ENCODE measurements at places on chromosomes 7 and 10.
A peak's percentile ranks its signal among the peaks of the same experiment; 100 is the strongest.

- DNase-seq, result no peak
Observed at GRCh38 chr10:3874990-3875841, 90.2 kb upstream of the KLF6 start.

- DNase-seq, result no peak
Observed at GRCh38 chr10:35934642-35934995, 292.5 kb upstream of the FZD8 start.

DNA sequence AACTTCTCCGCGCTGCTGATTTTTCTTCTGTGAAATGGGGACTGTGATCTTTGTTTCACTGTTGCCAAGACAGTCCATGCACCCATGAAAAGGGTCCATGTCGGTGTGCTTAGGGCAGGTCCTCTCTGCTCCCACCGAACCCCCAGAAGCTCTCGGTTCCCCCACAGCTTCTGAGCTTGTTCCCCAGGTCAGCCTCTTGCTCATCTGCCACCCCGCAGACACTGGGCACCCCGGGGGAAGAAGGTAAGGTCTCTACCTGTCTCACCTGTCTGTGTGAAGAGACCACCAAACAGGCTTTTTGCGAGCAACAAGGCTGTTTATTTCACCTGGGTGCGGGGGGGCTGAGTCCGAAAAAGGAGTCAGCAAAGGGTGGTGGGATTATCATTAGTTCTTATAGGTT is 66.2 kb upstream of the NANOS1 start:
- no peak for DNase-seq

DNA sequence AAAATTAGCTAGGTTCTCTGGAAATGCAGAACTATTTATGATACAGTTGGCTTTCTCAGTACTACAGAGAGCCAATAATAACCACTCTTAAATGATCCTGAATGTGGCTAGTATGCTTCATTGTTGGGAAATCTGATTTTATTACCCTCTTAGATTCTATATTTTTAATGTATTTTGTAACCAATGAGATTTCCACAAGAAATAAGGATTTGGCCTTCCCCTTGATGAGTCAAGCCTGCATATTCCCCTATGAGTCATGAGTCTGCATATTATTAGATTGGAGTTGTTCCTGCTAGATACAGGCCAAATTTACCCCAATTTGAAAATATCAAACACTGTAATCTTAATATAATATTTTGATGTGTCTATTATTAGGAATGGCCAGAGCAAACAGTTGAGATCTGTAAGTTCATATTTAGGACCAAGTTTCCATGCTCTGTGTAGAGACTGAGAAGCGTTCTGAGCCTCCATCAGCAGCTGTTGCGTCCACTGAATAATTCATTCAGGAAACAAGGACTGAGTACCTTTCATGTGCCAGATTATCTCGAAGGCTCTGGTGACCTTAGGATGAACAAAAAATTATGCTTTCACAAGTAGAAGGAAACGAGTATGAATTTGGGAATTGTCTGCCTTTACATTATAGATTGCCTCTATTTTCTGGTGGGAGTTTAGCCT is 793.4 kb downstream of the NRG3 start:
- DNase-seq, result peak; percentile 35

GRCh38 chr7:9204571-9204970 is 771.2 kb downstream of the NXPH1 start:
- DNase-seq, result peak; percentile 62

GRCh38 chr7:137915266-137915665 is 68.5 kb upstream of the DGKI start:
- DNase-seq, result peak; percentile 59

GRCh38 chr7:1977876-1978441 is 254.8 kb downstream of the MAD1L1 start:
- no peak for DNase-seq

DNA sequence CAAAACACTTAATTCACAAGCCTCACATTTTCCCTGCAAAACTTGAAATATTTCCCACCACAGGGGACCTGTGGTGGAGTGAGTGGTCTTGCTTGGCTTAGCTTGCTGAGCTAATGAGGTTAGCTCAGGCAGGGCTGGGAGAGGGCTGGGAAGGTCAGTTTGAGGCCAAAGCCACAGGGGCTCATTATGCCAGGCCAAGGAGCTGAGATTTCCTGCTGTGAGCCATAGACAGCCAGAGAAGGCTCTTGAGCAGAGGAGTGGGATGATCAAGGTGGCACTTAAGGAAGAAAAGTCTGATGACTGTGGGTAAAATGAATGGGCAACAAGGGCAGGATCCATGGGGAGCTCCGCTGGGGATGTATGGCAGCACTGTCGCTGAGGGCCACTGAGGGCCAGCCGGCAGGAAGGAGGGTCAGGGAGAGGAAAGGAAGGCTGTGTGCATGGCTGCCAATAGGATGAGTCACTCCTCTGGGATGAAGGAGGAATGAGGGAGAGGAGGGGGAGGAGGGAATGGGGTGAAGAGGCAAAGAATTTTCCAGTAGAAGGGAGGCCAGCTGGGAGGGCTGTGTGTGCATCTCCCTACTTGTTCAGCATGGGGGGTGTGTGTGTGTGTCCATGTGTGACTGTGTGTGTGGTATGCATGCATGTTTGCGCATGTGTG is 18.7 kb upstream of the ZNF488 start:
- DNase-seq, result peak; percentile 92

- DNase-seq, result peak; percentile 99
Observed at GRCh38 chr10:71835671-71836595, 15.1 kb downstream of the PSAP start.

DNA sequence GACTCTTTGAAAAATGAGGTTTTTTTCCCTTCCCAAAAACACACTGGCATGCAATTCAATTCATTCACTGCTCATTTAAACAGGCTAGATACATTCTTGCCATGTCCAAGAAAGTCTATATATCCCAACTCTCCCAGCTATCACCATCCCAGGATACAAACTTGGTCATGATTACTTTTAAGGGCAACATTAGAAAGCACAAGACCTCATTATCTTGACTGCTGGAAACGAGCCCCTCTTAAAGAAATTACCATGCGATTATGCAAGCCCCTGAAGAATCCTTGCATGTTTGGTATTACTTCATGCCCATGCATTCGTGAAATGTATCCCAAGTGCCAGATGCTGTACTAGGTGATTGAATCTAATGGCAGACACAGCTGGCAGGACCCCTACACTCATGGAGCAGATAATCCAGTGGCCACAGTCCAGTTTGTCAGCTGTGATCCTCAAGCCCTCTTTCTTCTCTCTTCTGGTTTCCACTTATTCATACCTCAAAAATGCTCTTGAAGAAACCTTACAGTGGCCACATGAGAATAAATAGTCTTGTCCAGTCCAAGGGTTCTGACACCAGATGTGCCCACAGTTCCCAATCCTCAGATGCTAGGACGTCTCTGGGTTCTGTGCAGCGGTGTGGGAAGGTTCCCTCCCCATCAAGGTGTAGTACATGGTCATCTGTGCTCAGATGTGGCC is 103.7 kb upstream of the HABP2 start:
- no peak for DNase-seq

DNA sequence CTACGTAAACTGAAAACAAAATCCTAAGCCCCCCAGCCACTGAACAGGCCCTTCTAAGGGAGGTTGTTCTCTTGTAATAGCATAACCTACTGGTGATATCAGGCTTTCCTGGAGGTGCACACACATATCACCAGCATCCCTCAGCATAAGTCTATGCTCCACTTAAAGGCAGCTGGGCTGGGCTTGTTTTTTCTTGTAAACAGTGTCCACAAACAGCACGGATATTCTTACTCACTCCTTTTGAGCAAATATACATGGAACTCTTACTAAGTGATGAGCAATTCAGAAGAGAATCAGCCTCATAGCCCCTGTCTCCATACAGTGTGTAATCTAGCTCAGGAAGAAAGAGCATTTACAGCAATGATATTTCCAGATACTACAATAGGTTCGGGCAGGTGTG is 2.4 kb downstream of the LRIT1 start:
- DNase-seq, result no peak

- DNase-seq, result peak; percentile 59
Observed at GRCh38 chr10:21769041-21769440, 234.5 kb downstream of the DNAJC1 start.

DNA sequence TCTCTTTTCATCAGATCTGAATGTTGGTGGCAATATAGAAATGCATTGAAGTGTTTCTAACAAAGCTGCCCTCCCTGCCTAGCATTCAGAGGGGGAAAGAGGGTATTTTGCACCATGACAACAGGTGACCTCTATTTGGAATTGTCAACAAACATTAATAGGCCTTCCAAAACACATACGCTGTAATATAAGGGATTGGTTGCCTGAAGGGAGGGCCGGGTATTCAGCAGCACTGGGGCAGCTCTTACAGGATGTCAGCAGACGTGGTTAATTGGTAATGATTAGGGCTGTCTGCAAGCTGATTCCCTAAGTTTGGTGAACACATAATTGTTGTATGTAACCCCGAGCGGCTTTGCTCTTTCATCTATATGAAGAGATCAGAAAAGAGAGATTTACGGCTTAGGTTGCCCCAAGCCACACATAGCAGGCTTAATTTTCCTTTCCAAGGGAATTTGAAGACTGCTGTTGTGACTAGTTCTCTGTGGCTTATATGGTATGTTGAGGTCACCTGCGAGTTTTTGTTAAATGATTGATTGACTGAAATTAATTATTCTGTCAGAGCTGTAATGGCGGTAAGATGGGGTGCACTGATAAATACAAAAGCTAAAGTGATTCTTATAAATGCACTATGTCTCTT is 759.3 kb downstream of the LRMDA start:
- DNase-seq, result peak; percentile 5

DNA sequence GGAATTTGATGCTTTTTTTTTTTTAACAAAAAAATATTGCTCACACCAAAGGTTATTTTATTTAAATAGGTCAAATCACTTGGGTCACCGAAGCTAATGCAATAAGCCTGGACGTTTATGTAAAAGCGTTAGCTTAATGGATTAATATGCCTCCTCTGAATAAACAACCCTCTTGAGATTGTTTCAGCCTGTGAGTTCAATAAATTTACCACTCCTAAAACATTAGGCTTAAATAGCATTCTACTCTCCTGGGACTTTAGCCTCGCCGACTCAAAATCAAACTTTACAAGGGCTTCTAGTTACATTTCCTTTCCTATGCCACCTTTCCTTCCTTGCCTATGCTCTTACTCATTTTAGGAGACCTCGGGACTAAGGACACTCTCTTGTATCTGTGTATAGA is 79.3 kb downstream of the DNAJB9 start:
- DNase-seq, result no peak

GRCh38 chr10:86613905-86614304 is 40.4 kb upstream of the OPN4 start:
- DNase-seq, result no peak

DNA sequence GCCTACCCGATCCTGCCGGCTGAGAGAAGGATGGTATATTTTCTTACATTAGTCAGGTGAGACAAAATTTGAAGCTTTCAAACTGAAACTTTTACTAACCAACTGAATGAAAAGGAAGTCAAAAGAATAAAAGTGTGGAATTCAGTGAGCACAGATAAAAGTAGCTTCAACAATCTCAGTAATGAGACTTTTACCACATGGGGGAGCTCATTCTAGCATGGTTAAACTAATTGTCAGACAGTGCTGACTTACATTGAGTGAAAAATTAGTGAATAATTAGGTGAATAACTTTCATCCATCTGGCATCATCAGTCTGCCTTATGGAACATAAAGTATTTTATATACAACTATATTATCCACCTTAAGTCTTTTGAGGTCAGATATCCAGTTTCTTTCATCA is 8.4 kb downstream of the FAM237B start:
- no peak for DNase-seq

GRCh38 chr7:68688416-68689086 is 909.7 kb upstream of the AUTS2 start:
- peak; percentile 47 for DNase-seq

GRCh38 chr7:108285003-108285368 is 154.8 kb upstream of the LAMB4 start:
- DNase-seq, result peak; percentile 38

DNA sequence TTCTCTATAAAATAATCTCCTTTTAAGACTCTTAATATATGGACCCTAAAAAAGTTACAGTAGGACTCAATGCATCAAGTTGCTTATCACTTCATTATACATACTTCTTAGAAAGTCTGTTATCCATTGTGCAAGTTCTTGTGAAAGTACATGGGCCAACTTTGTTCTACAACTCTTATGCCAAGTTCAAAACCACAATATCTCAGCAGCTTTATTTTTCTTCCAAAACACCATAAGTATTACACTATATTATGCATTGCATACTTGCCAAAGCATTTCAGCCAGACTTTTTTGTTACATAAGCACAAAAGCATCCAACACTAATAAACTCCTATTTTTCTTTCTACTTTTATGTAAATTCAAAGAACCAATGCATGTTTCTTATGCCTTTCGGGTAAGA is 94.4 kb downstream of the AHR start:
- no peak for DNase-seq

- peak; percentile 69 for DNase-seq
Observed at GRCh38 chr10:45249978-45250693, 65.3 kb downstream of the OR13A1 start.

DNA sequence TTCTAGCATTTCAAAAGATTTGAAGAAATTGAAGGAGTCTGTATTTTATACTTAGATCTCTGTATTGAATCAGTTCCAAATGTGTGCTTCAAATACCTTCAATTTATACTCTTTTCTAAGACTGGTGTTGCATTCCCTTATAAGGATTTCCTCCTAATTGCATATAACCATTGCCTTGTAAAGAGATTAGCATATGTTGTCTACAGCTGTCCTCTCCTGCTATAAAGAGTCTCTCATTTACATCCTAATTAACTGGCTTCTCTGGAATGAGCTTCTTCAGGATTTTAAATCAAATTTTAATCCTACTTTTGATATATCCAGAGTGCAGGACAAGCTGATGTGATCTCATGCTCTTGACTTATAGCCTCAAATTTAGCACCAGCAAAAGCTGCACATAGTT is 957.3 kb downstream of the XPNPEP1 start:
- DNase-seq, result no peak

GRCh38 chr10:71075086-71075758 is 137.1 kb upstream of the UNC5B start:
- DNase-seq, result no peak

- DNase-seq, result no peak
Observed at GRCh38 chr7:130909161-130909836, 175.3 kb upstream of the KLF14 start.

GRCh38 chr7:105269397-105269796 is 119.3 kb downstream of the SRPK2 start:
- no peak for DNase-seq

GRCh38 chr7:44867073-44867995 is 18.0 kb downstream of the PURB start:
- DNase-seq, result peak; percentile 85

- peak; percentile 70 for DNase-seq
Observed at GRCh38 chr7:229184-229964, 37.0 kb downstream of the FAM20C start.

GRCh38 chr7:54546081-54546985 is 4.2 kb downstream of the VSTM2A start:
- no peak for DNase-seq

DNA sequence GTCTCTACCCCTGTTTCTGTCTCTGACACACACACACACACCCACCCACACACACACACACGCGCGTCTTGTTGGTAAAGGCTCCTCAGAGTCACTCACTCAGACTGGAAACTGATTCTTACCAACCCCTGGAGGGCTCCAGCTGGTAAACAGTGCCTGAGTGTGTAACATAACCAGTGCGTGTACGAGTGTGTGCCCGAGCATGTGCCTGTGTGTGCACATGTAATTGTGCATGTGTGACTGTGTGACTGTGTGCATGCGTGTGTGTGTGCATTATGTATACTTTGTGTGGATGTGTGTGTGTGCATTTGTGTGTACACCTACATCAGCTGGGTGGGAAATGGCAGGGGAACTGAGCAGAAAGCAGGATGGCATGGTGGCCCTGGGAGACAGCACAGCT is 317.1 kb downstream of the WDR37 start:
- DNase-seq, result no peak

All from kidney tubule cell (primary cell).